ENCODE measurements at places on chromosomes 2 and 18.

DNA sequence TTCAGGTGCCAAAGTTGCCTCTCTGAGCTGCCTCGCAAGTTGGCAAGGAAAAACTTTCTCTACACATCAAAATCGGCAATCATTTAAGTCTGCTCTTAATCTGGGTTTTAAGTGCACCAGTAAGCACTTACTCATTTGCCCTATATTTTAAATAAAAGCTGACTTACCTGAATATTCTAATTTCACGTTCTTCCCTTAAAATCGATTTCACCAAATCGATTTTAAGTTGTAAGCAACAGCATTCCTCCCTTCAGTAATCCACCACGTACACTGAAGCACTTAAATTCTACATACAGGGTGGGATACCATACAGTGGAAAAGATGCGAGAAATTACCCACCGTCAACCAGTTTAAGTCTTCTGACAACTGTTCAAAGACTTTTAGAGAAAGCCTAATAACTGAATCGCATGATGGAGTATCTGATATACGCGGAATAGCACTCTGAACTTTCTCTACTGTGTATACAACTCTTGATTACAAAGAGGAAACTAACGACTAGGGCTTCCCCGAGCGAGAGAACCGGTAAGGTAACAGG is 1.6 kb downstream of the PPP3R1 start:
- no peak for DNase-seq

- peak; percentile 14 for DNase-seq
These were observed 11.7 kb upstream of the ACYP2 start for GRCh38 chr2:54103454-54104314.

GRCh38 chr2:74741629-74742028 is 87.6 kb downstream of the SEMA4F start:
- no peak for DNase-seq

DNA sequence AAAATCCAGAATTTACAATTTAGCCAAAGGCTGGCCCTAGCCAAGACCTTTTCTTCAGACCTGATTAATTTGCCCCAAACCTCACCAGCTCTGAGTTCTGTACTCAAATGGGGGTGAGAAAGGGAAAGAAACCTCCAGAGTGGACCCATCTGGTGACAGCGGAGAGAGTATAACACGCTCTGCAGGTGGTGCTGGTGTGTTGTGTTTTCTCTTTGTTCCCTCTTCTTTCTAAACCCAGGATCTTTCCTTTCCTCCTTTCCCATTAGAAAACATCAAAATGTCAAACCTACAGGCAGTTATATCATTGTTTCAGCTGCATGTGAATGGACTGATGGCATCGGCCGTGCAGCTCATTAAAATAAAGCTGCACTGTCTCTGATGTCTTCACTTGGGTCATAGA is 253.2 kb upstream of the SP5 start:
- no peak for DNase-seq

Data from effector memory CD4-positive, alpha-beta T cell (primary cell).